SW 1271 (cell line): ENCODE measurements at places on chromosomes 13 and 19.

DNA sequence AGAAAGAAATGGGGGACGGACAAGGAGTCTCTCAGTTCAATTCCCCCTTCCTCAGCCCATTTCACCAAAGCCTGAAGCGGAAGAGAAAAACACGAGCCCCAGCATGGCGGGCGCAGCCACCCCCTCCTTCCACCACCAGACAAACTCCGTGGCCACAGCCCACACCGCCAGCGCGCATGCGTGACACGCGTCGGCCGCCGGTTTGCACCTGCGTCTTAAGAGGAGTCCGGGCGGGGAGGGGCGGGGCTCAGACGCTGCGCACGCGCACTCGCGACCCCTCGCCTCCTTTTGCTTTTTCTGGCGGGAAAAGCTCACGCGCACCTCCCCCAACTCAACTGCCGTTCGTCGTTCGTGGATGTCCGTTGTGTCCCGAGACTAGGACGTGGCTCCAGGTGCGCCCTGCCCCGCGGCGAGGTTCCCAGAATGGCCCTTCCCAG lies at the start of gene KASH5:
Gene KASH5 (plus strand): TSS at position 314 of the 437 bp plus-strand sequence. CDS start 2,635 bp downstream, outside the sequence.
- DNase-seq, result peak; percentile 86

DNA sequence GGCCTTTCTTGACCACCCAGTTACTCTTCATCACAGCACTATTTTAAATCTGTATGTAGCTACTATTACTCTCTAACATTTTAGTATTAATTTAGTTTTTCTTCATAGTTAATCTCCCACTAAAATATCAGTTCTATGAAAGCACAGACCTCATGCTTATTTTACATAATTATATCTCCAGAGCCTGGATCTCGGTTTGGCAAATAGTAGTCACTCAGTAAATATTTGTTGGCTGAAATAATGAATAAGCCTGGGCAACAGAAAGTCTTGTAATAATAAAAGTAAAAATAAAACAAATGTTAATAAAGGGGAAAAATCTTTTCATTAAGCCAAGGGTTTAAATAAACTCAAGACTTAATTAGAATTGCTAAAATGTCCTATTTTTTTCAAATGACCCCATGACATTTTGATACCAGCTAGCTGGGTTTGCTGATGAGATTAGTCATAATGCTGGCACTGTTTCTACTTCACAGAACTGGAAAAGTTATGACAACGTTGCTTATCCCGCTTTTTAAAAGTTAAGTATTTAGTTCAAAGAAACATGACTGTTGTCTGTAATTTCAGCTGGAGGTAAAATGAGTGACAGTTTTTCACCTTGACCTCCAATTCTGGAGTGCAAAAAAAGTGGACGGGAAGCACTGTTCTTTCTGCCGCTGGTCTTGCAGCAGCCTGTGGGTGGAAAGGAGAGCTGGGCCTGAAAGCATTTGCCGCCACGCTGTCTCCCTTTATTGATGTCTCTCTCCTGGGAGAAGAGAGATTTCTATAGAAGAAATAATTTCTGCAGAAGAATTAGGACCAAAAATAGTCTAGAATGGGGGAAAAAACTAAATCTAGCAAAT lies 85.2 kb upstream of the SPATA13 start:
- DNase-seq, result no peak

GRCh38 chr13:20514866-20515265 lies 10.8 kb downstream of the CRYL1 start:
- DNase-seq, result no peak

DNA sequence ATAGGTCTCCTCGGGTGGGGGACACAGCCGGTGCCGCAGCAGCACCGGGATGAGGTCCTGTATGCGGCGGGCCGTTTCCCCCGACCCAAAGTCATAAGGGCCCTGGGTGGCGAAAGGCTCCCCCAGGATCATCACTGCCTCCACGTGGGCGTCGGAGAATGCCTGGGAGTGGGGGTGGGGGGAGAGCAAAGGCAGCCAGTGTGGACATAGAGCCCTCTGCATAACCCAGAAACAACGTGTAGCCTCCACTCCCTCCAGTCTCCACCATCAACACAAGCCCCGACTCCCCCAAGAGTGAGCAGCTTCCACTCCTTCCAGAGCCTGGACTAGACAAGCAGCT lies 1.7 kb upstream of the NUMBL start:
- DNase-seq, result no peak

GRCh38 chr13:85266771-85267170 lies 532.4 kb downstream of the SLITRK6 start:
- DNase-seq, result no peak

GRCh38 chr13:86741762-86742285 lies 929.3 kb upstream of the SLITRK5 start:
- peak; percentile 21 for DNase-seq

DNA sequence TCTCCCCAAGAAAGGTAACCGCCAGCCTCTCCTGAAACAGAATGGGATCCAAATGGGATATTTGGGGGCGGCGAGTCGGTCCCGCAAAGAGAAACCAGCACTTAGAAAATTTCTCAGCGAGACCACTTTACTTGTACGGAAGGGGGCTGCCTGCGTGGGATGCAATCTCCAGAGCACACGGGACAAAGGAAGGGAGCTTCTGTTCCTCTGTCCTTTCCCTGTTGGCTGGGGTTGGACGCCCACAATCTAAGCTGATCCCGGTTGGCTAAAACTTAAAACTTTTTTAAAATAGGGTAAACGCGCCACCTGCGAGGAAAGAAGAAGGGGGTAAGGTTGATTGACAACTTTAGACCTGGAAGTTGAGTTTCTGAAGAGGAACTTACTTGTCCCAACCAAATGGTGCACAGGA lies 826 bp upstream of the BSG start:
- DNase-seq, result peak; percentile 70
